Stimulated activated CD8-positive, alpha-beta memory T cell treated with anti-CD3 and anti-CD28 coated beads, Interleukin-12 subunit alpha, Interleukin-12 subunit beta, amount 100 ng/mL, for 1 hour (primary cell): ENCODE measurements at places on chromosomes 3 and 15.

DNA sequence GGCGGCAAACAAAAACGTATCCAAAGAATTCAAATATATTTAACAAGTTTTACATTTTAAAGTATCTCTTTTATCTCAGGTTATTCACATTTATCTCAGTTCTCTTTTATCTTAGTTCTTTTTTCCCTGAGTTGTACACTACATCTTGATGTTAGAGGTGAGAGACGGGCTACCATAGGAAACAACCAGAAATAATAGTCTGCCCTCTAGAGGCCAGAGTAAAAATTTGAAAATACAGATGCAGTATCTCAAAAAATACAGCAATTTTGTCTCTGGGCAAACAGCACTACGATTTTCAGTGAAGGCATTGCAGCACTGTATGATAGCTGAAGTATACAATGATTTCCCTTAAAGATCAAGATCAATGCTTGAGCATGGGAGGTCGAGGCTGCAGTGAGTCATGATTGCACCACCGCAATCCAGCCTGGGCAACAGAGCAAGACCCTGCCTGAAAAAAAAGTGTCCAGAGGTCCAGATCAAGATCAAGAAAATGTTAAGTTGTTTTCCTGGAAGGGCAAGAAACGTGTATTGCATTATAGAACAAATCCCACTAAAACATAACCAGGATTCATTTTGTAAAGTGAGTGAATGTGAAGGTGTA lies 82.6 kb upstream of the ATP11B start:
- DNase-seq = no peak

DNA sequence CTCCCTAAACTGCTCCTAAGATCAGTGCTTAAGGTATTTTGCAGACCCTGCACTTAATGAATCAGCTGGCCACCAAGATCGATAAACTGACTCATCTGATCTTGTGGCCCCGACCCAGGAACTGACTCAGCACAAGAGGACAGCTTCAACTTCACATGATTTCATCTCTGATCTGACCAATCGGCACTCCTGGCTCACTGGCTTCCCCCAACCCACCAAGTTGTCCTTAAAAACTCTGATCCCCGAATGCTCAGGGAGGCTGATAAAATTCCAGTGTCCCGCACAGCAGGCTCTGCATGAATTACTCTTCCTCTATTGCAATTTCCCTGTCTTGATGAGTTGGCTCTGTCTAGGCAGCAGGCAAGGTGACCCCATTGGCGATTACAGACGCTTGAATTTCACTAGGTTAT lies 13.5 kb downstream of the HTR3E start:
- no peak for DNase-seq

DNA sequence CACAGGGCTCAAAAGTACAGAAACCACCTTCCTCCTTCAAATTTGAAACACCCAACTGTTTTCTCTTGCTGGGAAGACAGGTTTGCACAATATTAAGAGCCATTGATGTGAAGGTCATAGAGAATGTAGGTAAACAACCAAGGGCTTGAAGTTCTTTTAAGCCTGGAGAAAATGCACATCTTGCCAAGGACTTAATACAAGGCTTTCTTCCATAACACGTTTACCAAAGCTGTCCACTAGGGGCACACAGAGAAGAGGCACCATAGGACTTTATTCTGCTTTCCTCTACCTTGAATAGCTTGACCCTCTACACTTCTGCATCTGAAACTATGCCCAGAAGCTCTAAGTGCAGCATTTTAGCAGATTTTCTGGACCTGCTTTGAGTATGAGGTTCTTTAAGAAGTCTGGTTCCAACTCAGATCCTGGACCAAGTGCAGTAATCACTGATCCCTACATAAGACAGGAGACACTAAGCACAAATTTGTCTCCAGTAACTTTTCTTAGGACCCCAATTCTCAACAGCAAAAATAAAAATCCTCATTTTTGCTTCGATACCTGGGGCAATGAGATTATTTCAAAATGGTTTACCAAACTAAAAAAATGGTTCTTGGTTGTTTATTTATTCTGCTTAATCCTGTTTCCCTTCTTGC lies 138.0 kb downstream of the FBN1 start:
- DNase-seq = no peak

DNA sequence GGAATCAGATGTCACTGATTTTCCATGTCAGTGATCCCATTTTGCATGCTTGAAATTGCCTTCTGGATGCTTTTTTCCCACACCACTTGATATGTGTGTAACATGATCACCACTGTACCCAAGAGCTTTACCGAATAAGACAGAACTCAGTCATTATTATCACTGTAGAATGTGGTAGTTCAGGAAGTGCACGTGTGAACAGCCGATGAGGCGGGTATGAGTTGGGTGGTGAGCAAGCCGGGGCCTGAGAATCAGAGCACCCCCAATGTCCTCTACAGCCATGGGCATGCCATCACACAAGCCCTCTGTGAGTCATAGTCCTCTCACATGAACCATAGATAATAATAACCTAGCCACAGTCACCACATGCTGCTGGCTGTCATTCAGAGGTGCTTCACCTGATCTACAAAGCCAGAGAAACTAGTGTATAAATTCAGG lies 470.8 kb downstream of the SOX2 start:
- DNase-seq = no peak

DNA sequence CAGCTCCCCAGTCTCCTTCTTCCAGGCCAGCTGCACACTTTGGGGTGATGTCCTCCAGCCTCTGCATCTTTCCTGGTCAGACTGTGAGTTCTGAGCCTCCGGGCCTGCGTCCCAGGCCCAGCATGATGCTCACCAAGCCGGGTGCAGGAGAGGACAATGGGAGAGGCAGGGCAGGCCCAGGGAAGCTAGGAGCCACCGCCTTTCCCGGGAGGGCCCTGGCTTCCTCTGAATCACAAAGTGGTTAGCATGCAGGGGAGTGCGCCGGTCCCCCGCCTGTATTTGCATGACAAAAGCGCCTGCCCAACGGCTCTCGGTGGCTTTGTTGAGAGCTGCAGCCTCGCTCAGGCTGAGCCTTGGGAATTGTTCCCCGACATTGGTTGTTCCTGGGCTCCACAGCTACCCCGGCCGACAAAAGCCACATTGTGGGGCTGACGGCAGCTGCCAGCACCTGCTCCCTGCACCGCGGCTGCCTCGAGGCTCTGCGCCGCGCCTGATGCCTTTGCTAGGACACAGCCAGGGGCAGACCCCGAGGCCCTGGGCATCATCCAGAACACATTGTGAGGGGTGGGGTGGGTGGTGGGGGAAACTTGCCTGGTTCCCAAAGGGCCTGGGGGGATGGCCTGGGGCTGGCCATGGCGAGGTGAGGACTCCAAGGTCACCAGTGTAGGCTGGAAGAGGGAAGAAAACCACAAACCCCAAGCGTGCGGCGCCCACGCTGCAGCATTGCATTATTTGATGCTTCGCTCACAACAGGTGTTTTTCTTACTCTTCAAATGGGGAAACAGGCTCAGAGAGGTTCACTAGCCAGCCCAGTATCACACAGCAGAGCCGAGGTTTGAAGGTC lies 20.0 kb upstream of the KLF13 start:
- DNase-seq = no peak

DNA sequence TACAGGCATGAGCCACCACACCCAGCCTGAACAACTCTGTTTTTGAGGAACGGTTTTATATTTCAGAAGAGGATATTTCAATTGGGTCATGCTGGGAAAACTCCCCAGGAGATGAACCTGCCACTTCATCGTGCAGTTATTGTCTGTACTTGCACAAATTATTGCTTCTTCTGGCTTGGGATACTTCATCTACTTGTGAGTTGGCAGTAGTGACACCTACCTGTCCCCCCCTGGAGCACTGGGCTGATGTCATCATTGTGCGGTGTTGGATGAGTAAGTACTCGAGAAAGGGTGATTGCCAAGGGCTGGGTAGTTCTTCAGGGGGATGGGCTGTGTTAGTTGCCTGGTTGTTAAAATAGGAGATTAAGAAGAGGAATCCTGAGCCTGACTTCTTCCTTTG lies 85.1 kb upstream of the SAMMSON start:
- no peak for DNase-seq

DNA sequence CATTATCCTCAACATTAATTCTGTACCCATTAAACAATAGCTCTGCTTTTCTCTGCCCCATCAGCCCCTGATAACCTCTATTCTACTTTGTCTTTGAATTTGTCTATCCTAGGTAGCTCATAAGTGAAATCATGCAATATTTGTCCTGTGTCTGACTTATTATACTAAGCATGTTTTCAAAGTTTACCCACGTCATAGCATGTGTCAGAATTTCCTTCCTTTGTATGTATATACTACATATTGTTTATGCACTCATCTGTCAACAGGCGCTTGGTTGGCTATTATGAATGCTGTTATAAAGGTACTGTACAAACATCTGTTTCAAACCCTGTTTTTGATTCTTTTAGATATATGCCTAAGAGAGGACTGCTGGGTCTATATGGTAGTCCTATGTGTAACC lies 18.2 kb downstream of the CSNK1G1 start:
- no peak for DNase-seq

- no peak for DNase-seq
These were observed 19.4 kb downstream of the GNB5 start for GRCh38 chr15:52171807-52172206.

DNA sequence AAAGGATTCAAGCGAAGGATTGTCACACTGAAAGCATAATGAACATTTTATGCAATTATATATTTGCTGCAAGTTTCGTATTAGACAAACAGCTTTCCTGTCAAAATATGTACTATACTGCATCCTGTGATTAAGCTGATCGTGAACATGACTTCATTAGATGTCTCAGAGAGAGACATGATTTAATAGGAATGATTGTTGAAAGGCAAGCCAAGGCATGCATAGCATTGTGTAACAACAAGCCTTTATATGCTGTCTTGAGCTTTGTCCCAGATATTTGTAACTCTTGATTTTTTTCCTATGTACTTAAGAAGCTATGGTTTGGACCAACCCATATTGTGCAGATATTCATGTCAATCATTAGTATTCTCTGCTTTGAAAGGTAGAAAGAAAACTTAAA lies 309.1 kb downstream of the KCNH8 start:
- no peak for DNase-seq

DNA sequence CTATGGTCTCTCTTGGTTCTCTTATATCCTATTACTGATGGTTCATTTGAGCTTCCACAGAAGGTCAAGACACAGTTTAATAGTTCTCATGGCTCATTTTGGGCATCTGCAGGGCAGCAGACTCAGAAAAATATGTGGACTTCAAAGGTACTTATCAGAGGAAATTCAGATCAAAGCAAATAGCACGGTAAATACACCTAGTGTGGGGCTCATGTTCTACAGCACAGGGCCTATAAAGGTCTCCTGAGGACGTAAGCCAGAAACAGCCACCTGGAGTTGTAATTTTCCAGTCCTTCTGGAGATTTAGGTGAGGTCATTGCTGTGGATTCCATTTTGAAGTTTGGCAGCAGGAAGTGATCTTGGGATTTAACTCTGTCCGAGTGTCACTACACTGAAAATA lies 134.5 kb upstream of the SGO1 start:
- no peak for DNase-seq

GRCh38 chr15:45386974-45387373 lies 8.6 kb upstream of the GATM start:
- DNase-seq = no peak

DNA sequence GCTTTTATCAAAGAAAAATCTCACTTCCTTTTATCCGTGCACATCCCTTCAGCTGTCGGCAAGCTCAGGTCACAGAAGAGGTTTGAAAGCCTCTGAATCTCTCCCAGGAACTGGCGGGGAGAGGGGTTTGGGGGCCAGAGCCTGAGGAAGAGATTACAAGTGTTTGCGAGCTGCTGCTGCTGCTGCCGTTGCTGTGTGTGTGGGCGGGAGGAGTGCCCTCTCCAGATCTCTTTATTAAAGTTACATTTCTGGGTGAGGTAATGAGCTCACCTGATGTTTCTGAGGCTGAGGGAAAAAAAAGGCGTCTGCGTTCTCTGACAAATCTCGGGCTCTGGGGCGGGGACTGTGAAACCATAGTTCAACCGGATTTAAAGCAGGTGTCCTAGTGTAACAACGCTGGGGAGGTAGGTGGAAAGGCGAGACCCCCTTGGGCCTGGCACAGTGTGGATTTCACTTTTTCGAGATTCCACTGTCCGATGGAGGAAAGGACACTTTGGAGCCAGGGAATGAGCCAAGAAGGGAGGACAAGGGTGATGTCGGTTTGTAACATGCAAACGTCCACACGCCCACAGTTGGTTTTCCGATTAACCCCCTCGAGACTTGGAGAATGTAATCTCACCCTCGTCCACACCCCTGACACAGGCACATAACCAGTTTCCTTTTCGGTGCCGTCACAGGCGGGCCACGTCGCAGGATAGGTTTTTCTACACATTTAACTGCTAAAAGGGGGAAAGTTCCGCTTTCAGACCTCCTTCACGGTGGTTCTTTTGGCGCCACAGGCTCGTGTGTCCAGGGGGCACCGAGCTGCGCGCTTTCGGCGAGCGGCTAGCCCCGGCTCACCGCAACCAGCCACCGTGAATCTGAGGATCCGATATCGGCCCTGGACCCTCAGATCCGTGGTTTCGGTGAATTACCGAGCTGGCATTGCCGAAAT lies 2.1 kb downstream of the ALCAM start:
- DNase-seq = peak; percentile 52

- no peak for DNase-seq
These were observed 519.7 kb downstream of the FGF12 start for GRCh38 chr3:192207651-192208050.

DNA sequence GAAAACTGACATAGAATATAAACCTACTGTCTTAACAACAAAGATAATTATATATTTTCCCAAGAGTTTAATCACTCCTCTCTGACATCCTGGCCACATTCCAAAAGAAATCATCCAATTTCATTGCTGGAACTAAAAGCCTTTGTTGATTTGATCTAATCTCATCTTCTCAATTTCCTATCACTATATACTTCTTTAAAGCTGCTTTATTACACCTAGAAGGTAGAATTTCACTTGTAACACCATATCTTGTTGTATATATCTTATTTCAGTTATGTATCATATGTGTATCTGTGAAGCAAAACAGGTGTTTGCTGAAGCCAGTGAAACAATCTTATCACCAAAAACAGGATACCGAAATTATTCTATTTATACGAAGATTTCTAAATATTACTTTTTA lies 740.2 kb downstream of the ROBO1 start:
- no peak for DNase-seq

DNA sequence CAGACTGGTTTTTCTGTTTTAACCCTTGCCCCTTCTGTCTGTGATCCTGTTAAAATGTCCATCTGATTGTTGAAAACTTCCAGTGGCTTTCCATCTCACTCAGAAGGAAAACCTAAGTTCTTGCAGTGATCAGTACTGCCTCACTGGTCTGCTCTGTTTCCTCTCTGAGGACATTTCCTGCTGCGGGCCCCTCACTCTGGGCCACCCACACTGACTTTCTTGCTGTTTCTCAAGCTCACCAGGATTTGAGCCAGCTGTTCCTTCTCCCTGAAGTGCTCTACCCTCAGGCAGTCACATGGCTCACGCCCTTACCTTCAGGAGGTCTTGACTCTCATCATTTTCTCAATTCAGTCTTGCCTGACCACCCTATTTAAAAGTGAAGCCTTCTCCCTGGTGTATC lies 1.8 kb downstream of the GRK7 start:
- DNase-seq = no peak

DNA sequence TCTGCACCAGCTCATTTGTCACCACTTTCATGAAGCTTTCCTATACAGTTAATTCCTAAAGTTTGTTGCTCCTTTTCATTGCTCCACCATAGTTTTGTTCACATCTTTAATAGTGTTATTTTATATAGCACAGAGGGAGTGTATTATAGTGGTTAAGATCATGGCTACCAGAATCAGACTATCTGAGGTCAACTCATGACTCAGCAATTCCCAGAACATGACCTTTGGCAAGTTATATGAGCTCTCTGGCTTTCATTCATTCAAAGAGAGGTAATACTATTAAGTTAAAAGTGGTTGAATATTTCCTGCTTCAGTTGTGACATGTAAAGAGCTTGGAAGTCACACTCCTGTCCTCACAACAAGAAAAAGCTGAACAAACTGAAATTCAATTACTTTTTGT lies 1073.5 kb downstream of the NAALADL2 start:
- DNase-seq = no peak
